ENCODE measurements at places on chromosomes 7 and 10.
A peak's percentile ranks its signal among the peaks of the same experiment; 100 is the strongest.

- DNase-seq: no peak
Observed at GRCh38 chr7:157281221-157281998, 55.4 kb upstream of the DNAJB6 start.

DNA sequence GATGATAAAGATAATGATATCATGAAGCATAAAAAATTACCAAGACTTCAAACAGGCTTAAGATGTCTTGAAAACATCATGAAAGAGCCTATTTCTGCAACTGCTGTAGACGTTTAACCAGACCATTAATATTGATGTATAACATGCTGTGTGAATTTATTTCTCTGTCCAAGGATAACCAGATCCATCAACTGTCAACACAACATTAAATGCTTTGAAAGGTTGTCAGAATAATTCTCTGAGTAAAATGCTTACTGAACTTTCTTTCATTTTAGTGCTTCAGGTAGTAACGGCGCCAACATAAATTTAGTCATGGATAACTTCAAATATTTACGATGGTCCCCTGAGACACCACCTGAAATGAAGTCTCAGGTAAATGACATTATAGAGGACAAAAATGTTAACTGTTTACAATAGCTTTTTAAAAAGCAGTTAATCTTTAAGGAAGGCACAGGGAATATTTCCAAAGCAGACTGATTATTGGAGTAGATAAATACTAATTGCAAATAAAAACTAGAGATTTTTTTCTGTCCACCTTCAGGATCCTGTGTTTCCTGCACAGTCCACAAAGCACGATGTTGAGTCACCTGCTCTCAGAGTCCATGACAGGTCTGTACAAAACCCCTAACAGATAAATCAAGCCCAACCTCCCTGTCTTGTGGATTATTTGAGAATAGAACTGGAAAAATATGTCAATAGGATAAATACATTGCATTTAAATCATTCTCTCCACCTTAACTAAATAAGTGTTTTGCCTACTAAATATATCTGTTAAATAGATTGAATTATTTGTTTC lies 1213.2 kb downstream of the XPNPEP1 start:
- DNase-seq: no peak

- DNase-seq: no peak
Observed at GRCh38 chr10:48333856-48334255, 27.4 kb downstream of the MAPK8 start.

- no peak for DNase-seq
Observed at GRCh38 chr10:5858811-5859210, 30.9 kb downstream of the ANKRD16 start.

DNA sequence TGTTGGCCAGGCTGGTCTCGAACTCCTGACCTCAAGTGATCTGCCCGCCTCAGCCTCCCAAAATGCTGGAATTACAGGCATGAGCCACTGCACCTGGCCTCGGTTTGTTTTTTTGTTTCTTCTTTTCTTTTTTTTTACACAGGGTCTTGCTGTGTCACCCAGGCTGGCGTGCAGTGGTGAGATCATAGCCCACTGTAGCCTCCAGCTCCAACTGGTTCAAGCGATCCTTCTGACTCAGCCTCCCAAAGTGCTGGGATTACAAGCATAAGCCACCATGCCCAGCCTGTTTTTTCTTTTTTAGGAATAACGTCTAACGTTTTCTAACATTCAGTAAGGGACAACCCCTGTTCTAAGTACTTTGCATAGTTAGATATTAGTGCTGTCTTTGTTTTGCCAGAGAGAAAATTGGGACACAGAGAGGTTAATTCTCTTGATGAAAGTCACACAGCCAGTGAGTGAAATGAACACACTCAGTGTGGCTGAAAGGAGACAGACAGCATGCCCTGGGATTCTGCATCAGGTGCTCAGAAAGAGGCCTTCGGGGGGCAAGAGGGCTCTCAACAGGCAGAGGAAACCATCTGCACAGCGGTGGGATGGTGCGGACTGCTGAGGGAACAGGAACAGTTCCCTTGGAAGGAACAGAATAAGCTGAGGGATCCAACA lies 4.3 kb downstream of the LIMK1 start:
- DNase-seq: no peak

DNA sequence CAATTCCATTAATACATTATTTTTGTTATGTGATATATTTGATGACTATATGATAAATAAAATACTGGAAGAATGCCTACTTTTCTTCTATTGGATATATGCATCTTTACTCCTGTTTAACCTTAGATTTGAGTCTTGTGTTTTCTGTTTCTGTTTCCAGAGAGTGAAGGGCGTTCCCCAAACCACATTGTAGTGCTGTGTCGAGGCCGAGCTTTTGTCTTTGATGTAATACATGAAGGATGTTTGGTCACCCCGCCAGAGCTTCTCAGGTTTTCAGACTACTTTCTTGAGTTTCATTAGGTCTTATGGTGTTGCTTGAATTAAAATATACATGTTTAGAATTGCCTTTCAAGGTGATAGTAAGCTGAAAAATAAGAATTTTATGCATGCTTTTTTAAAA lies 23.8 kb downstream of the CROT start:
- peak; percentile 4 for DNase-seq
